GM23248 (cell line): ENCODE measurements at places on chromosomes 12 and 14. TPM values are rescaled to one million over a fixed set of nuclear protein-coding genes. Genes with fewer than 3 reads are reported as not detected.

DNA sequence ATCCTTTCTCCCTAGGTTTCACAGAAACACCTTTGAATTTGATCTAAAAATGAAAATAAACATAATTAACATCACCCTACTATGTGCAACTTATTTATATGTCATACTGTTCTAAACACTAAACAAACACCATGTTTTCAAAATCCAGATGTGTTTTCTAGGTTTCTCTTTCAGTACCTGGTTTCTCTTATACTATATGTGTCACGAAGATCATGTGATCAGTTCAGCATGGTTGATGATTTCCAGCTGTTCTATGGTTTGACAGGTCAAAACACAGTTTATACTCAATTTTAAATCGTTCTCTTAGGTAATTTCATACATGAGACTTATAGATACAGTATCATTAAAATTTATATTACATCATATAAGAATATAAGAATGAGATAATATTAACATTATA is 373.1 kb downstream of the SOX5 start:
- DNase-seq: no peak
- H3K27me3 ChIP-seq: no peaks in the 10 kb centered on the region
- H3K27ac ChIP-seq: no peak overlapping the region
- H3K4me1 ChIP-seq: no peaks in the 10 kb centered on the region

DNA sequence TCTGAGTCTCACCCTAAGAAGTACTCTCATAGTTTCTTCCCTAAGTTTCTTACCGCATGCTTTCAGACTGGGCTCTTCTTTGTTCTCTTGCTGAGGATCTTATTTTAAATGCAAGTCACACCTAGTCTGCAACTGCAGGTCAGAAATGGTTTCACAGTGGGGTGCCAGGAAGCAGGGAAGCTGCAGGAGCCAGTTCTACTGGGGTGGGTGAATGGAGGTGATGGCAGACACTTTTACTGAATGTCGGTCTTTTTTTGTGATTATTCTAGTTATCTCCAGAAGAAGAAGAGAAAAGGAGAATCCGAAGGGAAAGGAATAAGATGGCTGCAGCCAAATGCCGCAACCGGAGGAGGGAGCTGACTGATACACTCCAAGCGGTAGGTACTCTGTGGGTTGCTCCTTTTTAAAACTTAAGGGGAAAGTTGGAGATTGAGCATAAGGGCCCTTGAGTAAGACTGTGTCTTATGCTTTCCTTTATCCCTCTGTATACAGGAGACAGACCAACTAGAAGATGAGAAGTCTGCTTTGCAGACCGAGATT is 1.7 kb downstream of the FOS start:
- H3K4me3 ChIP-seq: peak overlapping the region; percentile 92
- H3K27me3 ChIP-seq: no peaks in the 10 kb centered on the region
- H3K36me3 ChIP-seq: peaks cover 20% of the 10 kb centered on the region; the same call in 1 of the 2 replicates
- H3K4me1 ChIP-seq: peaks cover 5% of the 10 kb centered on the region; the same call in 1 of the 2 replicates
- peak; percentile 29 for DNase-seq

- peaks cover 20% of the 10 kb centered on the region for H3K27me3 ChIP-seq
- no peak overlapping the region for H3K27ac ChIP-seq
- DNase-seq: peak; percentile 27
- peak overlapping the region; percentile 53 for H3K4me3 ChIP-seq
- no peaks in the 10 kb centered on the region; the same call in 1 of the 2 replicates for H3K4me1 ChIP-seq
- H3K36me3 ChIP-seq: no peaks in the 10 kb centered on the region
Measured at GRCh38 chr12:51863933-51864832, 15.7 kb upstream of the FIGNL2 start.

GRCh38 chr14:75077794-75078193 is 8.4 kb downstream of the ZC2HC1C start:
- H3K27me3 ChIP-seq: no peaks in the 10 kb centered on the region
- no peak for DNase-seq
- no peak overlapping the region for H3K27ac ChIP-seq
- 0 out of 2 replicates have a peak, but pooled peaks cover 2% of the 10 kb centered on the region for H3K36me3 ChIP-seq

Gene CLEC1A
- total RNA-seq: not detected in 2 replicates
